ENCODE measurements at places on chromosomes 6 and 20. TPM values are rescaled to one million over a fixed set of nuclear protein-coding genes. Genes with fewer than 3 reads are reported as not detected.

Gene THEMIS
- total RNA-seq, result not detected

- no peak for DNase-seq
Observed at GRCh38 chr20:9442858-9443257, 71.5 kb upstream of the LAMP5 start.

Gene E2F1
- total RNA-seq, result 42.6 TPM

Gene MYCT1
- 1.6 TPM for total RNA-seq

GRCh38 chr6:16519265-16520242 is 241.7 kb downstream of the ATXN1 start:
- peak; percentile 44 for DNase-seq

Gene TRIM39
- total RNA-seq, result 14.6 TPM
